CD4-positive, alpha-beta T cell treated with Interleukin-1 beta for 1 hour (primary cell): ENCODE measurements at places on chromosomes 3 and 15.

- no peak for DNase-seq
Observed at GRCh38 chr3:24286405-24286804, 208.2 kb downstream of the THRB start.

- no peak for DNase-seq
Observed at GRCh38 chr3:97863031-97863430, 41.2 kb downstream of the CRYBG3 start.

- no peak for DNase-seq
Observed at GRCh38 chr3:124882816-124883747, 4.1 kb downstream of the ITGB5 start.

DNA sequence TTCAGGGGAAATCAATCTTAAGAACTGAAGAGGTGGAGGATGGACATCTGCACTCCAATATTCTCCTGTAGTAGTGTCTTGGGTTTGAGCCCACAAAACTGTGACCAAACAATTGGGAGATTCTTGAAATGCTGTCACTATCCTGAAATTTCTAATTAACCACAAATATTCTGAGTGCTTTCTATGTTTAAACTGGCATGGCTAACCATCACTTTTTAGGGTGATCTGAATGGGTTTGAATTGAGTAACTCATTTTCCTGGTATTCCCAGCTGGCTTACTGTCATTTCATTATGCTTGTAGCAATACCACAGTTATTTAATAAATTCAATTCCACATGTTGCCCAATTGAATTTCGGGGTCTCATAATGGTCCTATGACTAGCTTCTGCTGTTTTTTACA is 216.9 kb upstream of the DCBLD2 start:
- DNase-seq: no peak

GRCh38 chr15:78072080-78072892 is 5.2 kb downstream of the TBC1D2B start:
- DNase-seq: no peak

- DNase-seq: no peak
Observed at GRCh38 chr3:150077581-150078247, 107.0 kb upstream of the PFN2 start.

DNA sequence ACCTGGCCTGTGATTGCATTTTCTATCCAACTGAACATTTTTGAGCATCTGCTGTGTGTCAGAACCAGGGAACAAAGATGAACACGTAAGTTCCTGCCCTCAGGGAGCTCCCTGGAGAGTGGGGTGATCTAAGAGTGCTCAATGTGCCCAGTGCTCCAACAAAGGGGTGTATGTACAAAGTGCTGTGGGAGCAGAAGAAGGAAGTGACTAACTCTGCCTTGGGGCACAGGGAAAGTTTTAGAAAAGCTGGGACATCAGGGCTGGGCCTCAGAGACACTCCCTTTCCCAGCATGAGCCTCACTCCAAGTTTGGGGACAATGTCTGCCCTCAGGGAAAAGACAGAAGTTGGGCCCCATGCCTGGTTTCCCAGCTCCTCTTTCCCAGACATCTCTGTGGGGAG is 27.6 kb upstream of the BNC1 start:
- DNase-seq: no peak

DNA sequence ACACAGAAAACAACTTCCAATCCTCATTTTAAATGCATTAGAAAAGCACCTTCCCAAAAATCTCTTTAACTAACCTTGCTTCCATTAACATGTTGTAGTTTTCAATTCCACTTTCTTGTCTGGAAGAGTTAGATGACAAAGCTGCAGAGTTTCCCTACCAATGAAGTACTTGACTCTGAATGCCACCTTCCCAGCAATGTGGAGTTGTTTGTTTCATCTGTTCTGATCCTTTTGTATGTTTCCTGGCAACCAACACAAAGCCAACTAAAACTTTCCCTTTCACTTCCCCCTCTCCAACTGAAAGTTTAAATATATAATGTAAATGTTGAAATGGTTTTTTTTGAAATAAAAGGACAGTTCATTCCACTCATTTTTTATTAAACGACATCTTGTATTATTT is at the start of gene WDR49:
Gene WDR49, minus strand, starts transcription at position 183 of the 400 bp plus-strand sequence. CDS start 517 bp downstream, outside the sequence.
- peak; percentile 9 for DNase-seq

GRCh38 chr3:59836531-59836930 is 786.7 kb upstream of the CFAP20DC start:
- DNase-seq: no peak

- DNase-seq: no peak
Observed at GRCh38 chr3:7333125-7333524, 472.2 kb downstream of the GRM7 start.

DNA sequence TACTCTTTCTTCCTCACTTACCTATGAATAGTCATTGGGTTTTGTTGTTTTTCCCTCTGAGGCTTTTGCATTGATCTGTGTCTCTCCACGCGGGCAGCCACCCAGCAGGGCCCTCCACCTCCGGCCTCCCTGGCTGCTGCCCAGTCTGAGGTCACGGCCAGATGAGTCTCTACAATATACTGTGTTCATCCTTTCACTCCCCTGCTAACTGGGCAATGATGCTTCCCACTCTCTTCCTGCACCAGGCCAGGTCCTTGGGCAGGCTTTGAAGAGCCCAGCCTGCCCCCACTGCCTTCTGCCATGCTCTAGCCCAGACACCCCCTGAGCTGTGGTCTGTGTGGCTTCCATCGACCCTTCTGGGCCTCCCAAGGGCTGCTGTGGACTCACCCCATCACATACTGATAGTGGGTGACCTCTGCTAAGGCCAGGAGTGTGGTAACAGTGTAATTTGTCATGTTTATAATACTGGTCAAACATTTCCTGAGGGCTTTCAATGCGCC is 18.0 kb downstream of the PDIA5 start:
- no peak for DNase-seq

- no peak for DNase-seq
Observed at GRCh38 chr3:22996920-22997571, 206.1 kb upstream of the UBE2E2 start.

DNA sequence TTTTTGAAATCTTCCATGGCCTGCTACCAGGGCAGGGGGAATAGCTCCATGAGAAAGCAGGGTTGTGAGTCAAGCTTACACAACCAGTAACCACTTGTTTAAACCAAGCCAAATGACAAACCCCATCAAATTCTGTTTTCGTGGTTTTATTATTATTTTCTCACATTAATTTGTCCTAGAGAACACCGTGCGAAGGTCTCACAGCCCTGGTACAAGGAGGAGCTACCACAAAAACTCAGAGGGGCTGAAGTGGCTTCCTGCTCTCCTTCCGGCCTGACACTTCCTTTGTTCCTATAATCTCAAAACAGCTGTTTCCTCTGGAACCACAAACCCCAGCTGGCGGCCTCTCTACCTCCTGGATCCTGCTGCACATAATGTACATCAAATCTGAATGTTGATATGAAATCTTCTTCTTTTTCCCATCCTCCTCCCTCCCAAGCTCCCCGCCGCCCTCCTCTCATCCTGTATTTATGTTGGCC is 375.9 kb downstream of the MCTP2 start:
- DNase-seq: no peak

DNA sequence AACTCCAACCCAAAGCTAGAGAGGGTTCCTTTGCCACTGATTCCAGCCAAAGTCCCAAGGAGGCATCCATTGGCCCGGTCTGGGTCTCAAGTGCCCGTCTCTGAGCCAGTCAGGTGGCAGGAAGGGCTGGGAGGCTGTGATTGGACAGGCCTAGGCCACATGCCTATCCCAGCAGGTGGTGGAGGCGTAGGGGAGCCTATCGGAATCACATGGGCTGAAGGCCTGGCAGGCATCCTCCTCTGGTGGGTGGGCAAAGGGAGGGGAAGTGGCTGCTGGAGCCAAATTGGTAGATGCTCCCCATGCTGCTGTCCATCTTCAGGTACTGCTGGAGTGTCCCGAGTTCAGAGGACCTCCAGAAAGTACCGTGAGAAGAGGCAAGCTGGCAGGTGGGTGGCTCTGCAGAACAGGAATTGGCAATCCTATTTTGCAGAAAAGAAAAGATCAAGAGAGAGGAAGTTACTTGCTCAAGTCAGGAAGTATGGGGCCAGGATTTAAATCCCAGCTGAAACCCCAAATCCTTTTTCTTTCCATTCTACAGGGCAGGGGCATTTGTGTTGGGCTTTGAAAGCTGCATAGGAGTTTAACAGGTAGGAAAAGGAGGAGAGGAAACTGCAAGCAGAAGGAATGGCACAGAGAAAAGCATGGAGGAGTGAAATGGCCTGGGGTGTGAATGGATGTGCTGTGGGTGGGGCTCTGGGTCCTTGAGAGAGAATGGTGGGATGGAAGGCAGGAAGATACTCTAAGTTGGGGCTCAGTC is 3.7 kb downstream of the CHST13 start:
- no peak for DNase-seq

DNA sequence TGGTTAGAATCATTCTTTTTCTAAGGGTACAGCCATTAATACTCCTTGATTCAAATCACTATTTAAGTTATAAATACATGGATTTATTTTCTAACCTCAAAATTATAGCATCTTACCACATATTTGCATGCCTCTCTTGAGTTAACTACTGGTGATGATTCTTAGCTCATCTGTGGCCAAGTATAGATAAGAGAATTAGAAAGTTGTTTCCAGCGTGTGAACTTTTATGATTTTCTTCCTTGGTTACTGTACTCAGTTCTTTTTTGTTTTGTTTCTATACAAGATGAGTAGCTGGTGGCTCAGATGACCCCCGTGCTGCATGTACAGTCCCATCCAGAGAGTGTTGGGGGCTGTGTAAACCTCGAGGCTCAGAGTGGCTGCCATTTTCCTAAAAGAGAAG is 124.6 kb downstream of the IGF1R start:
- DNase-seq: no peak

- DNase-seq: peak; percentile 36
Observed at GRCh38 chr3:112333002-112333380, at the start of gene CD200. Gene CD200 (plus strand): TSS chr3:112333156. CDS start chr3:112333213, 57 bp downstream.

- DNase-seq: no peak
Observed at GRCh38 chr15:40258544-40258943, 19.7 kb downstream of the PAK6 start.

GRCh38 chr3:184132945-184133344 is 2.2 kb upstream of the EIF2B5 start:
- no peak for DNase-seq

GRCh38 chr3:189076449-189076848 is 95.3 kb upstream of the TPRG1 start:
- no peak for DNase-seq

DNA sequence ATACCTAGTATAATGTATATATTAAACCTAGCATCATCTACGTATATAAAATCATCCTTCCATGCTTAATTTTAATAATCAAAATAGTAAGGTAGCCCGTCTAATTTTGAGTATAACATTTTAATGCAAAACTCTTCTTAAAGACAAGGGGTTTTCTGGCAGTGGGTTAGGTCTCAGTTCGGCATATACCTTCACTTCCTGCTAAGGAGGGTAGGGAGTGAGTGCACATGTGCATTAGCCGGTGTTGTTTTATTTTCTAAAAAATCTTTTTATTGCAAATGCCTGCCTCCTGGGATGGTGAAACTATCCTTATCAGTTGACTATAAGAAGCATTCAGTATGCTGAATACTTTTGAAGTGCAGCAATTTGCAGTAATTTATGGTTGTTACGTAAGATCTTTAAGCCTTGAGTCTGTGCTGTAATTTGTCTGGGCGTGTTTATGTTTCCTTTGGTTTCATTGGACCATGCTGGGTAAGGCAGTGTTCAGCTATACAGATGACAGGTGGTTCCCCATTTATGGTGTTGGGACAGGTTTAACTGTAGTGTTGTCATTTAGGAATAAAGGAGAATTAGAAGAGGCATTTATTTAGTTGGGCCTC is 11.7 kb downstream of the ARHGEF26 start:
- no peak for DNase-seq

- no peak for DNase-seq
Observed at GRCh38 chr3:115986555-115987207, 363.4 kb downstream of the GAP43 start.

- DNase-seq: no peak
Observed at GRCh38 chr15:74240897-74241614, 4.9 kb downstream of the CCDC33 start.

DNA sequence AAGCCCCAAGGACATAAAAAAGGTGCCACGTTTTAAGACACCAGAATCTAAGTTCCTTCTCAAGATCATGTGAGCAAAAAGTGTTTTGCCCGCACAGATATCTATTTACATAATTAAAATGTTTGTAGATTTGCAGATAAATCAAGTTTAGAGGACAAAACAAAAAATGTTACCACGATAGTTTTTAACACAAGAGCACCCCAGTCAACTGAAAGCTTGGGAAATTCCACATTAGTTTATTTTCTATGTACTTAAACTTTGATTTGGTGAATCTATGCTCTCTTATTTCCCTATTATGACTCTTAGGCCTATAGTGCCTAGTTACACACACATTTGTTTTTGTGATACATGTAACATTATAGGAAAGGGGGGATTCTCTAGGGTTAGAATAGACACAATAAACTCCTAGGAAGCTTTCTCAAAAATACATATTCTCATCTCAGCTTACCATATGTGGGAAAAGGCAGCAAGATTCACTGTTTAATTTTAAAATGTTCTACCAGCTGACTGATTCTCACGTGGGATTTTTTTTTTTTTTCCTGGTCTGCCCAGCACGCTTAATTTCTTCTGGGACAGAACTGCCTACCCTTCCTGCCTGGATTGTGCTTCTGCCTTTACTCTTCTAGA is 8.4 kb upstream of the LEKR1 start:
- peak; percentile 19 for DNase-seq

GRCh38 chr3:127033786-127034185 is 50.9 kb downstream of the PLXNA1 start:
- no peak for DNase-seq

DNA sequence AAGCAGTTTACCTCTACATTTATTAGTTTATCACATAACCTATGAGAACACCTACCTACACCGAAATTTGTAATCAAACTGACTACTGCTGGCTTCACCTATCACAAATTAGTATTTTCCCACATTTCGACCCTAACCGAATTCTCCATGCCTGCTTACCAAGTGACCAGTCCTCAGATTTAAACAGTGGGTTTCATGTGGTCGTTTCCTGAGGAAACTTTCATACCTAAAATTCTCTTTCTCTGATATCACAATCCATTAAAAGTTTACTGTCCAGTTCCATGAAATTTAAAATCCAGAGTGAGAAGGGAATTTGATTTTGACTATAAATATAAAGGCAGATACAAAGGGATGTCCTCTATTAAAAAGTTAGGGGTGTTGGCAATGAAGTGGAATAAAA is 1.9 kb downstream of the PLOD2 start:
- no peak for DNase-seq

GRCh38 chr3:94406595-94406994 is 343.7 kb downstream of the NSUN3 start:
- no peak for DNase-seq

DNA sequence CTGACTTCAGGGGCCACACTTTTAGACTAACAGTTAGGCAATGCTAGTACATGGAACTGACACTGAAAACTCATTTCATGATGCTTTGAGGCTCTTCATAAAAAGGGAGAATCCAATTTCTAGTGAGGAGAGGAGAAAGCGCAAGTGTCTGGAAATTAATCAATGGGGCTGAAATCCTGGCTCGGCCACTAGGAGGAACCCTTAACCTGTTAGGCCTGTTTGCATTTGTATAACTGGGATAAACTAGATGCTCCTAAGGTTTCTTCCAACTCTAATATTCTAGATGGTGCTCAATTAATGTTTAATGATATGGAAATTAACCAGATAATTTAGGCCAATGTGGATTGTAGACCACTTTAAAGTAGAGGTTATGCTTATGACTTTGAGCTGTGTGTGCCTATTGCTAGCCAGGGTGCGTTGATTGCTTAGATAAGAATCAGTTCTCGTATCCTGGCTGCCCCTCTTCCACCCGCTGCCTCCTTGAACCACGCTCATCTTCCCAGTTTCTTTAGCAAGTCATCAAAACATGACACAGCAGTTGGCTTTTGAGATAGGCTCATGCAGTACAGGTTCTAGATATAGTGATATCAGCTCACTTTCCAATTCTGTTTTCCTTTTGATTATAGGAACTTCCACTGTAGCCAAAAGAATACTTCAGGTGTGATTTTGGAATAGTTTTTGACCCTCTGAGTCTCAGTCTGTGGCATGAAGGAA is 16.8 kb upstream of the CRBN start:
- no peak for DNase-seq
